HT-29 (cell line): ENCODE measurements at places on chromosomes 12 and 14. TPM values are rescaled to one million over a fixed set of nuclear protein-coding genes. Genes with fewer than 3 reads are reported as not detected.

The TMEM233 gene
- total RNA-seq, result not detected in 2 replicates

GRCh38 chr12:5063149-5063548 lies 19.5 kb downstream of the KCNA5 start:
- DNase-seq, result no peak

The ADAM20 gene
- 0.51 TPM in 1 of 2 replicates, not detected in the other for total RNA-seq

The SIX1 gene
- 0.05 TPM in 1 of 2 replicates, not detected in the other for total RNA-seq
